ENCODE measurements at places on chromosomes 4 and X.
A peak's percentile ranks its signal among the peaks of the same experiment; 100 is the strongest.

DNA sequence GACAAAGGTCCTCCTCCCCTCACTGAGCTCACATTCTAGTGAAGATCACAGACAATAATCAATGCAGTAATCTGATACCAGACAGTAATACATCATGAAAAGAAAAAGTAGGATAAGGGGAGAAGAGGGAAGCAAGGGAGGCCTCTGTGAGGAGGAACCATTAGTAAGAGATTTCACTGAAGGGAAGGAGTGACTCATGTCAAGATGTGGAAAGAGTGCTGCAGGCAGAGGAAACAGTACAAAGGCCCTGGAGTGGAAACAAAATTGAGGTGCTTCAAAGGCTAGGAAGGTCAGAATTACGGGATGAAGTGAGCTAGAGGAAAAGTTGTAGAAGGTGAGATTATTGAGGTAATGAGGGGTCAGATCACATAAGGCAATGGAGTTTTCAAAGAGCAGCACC is 38.1 kb downstream of the LAMTOR3 start:
- no peak for DNase-seq

- DNase-seq, result no peak
These were observed 33.2 kb downstream of the HMX1 start for GRCh38 chr4:8838296-8838960.

- DNase-seq, result no peak
These were observed 85.1 kb upstream of the HPRT1 start for GRCh38 chrX:134374910-134375309.

GRCh38 chr4:40056716-40057585 is at the start of gene N4BP2:
N4BP2 (plus strand) TSS chr4:40056850; CDS start chr4:40097341, 40,491 bp downstream.
- DNase-seq, result peak; percentile 80

- no peak for DNase-seq
These were observed 442.3 kb downstream of the AFF2 start for GRCh38 chrX:148942754-148943153.

DNA sequence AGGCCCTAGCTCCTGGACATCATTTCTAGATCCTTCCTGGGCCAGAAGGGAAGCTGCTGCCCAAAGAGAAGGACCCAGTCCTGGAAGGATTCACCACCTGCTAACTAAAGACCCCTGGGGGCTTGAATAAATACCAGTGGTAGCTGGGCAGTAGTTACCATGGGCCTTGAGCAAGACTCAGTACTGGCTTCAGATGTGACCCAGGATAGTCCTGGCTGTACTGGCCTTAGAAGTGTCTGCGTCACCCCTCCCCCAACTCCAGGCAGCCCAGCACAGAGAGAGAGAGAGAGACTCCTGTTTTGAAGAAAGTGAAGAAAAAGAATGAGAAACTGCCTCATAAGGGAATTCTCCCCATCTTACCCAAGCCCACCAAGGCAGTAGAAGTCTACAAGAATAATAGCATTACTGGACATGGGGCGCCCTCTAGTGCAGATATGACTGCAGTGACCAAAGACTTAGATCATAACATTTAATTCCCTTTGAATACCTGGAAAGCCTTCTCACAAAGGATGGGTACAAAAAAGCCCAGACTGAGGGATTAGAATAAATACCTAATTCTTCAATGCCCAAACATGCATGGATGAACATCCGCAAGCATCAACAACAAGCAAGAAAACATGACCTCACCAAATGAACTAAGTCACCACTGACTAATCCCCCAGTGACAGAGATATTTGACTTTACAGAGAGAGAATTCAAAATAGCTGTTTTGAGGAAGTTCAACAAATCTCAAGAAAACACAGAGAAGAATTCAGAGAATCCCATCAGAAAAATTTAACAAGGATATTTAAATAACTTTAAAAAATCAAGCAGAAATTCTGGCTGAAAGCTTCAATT is 171.8 kb downstream of the HNRNPD start:
- DNase-seq, result no peak

DNA sequence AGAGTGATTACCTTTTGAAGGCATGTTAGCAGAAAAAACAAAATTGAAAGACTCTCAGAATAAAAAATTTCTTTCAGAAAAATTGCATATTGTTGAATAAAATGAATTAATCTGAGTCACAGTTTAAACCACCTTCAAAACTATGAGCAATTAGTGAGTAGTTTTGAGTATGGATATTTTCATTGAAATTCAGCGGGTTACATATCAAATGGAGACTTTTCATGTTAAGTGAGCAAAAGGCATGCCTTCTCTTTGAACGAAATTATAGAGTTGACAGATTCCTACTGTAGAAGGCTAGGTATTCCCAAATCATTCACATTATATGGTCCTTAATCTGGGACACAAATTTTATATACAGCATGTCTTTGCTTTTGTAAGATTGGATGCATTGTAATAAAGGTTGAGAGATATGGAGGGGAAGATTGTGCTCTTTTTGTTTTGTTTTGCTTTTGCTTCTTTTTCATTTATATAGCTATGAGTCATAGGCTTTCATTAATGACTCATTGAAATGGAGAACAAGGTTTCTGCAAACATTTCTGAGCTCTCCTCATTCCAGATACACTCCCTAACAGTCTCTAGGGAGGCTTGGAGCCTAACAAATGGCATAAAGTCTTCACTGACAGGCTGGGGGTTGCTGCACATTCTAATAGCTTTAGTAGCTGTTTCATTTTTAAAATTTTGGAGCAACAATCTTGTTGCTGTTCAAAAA is 21.6 kb downstream of the PCDH18 start:
- DNase-seq, result no peak

- DNase-seq, result no peak
These were observed 42.9 kb upstream of the DDX60 start for GRCh38 chr4:168361365-168362024.

- no peak for DNase-seq
These were observed 39.6 kb upstream of the CPLX1 start for GRCh38 chr4:865572-865971.

GRCh38 chr4:109065006-109065405 is 237.5 kb downstream of the COL25A1 start:
- DNase-seq, result no peak

DNA sequence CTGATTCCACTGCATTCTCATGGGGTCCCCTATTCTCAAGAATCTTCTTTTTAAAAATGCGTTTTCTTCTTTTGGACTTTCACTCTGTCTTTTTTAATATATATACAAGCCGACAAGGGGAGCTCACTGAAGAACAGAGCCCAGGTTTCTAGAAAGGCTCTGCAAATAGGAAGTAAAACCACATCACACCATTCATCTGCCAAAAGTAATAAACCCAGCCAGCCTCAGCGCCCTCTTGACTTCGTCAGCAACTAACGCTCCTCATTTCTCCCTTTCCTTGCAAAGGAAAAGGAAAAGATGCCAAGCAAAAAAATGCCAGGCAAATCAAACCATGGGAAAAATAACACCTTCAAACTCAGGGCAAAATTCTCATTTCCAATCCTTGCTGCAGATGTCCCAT is 136.4 kb downstream of the HHIP start:
- no peak for DNase-seq

GRCh38 chrX:121208563-121208962 is 161.2 kb downstream of the GLUD2 start:
- no peak for DNase-seq

- no peak for DNase-seq
These were observed 1303.0 kb upstream of the AGA start for GRCh38 chr4:178745203-178745602.

- DNase-seq, result no peak
These were observed 262.2 kb upstream of the TTC29 start for GRCh38 chr4:147207911-147208310.

- no peak for DNase-seq
These were observed 121.2 kb downstream of the TBCK start for GRCh38 chr4:106194801-106195200.

GRCh38 chr4:116866106-116866505 is 219.3 kb downstream of the TRAM1L1 start:
- DNase-seq, result no peak

DNA sequence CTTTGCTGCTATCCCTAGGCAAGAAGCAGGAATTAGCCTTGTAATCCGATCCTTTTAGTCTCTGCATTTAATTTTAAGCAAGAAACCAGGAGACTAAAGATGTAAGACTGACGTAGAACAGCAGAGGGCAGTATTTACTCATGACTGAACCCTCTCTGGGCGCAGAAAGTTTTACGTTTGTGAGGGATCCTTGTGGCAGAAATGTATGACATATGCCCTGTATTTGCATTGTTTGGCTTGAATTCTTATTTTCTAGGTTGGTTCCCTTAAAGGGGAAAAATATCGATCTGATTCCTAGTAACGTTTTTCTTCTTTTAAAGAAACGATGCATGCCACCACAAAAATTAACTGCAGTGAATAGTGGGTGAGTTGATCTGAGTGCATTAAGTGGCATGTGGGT is 1.3 kb upstream of the FAT4 start:
- no peak for DNase-seq

GRCh38 chr4:51853027-51853682 is 10.2 kb downstream of the DCUN1D4 start:
- DNase-seq, result no peak

DNA sequence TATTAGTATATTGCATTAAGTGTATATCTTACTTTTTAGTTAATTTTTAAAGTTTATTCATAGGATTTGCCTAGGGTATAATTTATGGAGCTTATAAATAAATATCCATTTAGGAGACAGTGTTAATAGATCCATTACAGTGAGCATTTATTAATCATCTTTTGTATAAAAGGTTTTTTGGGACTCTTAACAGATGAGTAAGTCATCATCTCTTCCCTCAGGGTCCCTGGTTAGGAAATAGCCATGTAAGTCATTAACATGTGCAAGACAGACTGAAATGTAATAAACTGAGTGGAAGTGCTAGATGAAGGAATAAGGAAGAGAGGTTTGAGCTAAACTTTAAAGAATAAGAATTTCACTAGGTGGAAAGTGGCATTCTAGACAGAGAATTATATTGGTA is 69.2 kb downstream of the PAQR3 start:
- no peak for DNase-seq

DNA sequence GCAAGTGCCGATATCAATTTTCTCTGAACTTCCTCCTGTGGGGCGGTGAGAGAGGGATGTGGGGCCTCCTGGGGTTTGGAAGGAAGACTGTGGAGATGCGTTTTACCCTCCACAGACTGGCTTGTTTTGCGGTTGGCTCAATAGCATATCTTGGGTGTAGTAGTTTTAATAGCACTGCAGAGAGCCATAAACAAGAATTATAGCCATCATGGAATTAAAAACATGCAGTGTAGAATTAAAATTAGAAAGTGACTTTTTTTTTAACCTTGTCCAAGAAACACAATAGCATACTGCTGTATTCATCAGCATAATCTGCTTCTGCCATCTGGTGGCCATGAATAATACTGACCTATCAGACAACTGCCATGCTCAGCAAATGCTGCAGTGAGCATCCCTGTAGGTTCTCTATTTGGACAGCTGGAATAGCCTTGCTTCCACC is 47.3 kb upstream of the SCML1 start:
- DNase-seq, result no peak

DNA sequence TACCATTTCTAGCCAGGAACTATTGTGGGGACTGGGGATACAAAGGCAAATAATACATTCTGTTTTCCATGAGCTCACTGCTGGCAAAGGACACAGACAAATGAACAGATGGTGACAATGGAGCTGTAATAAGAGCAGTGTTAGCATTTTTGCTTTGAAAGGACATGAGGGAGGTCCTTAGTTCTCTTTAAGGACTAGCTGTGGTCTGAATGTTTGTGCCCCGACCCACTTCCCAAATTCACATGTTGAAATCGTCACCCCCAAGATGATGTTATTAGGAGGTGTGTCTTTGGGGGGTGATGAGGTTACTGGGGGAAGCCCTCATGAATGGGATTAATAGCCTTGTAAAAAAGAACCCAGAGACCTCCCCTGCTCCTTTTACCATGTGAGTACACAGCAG is 30.3 kb downstream of the CCNG2 start:
- no peak for DNase-seq

- no peak for DNase-seq
These were observed 371.7 kb downstream of the BCOR start for GRCh38 chrX:39725928-39726619.

GRCh38 chr4:147354237-147354636 is 126.7 kb upstream of the EDNRA start:
- DNase-seq, result no peak

- no peak for DNase-seq
These were observed 1.2 kb downstream of the UGDH start for GRCh38 chr4:39525822-39526690.

- DNase-seq, result no peak
These were observed 138.2 kb downstream of the CAMK2D start for GRCh38 chr4:113623274-113623894.

DNA sequence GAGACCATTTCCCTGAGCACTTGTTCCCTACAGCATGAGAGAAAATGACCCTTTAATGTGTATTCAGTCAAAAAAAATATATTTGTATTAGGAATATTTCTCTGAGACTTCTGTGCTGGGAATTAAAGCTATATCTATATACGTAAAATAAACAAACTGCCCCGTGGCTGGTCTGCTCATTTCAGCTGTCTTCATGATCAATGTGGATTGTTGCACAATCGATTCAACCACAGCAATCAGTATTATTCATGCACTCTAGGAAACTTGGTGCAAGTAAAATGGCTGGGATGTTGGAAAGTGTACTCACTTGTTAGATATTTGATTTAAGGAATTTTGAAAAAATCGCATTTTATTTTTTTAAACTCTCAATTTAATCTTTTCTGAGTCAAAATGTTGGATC is 307.9 kb upstream of the ZFP42 start:
- no peak for DNase-seq

DNA sequence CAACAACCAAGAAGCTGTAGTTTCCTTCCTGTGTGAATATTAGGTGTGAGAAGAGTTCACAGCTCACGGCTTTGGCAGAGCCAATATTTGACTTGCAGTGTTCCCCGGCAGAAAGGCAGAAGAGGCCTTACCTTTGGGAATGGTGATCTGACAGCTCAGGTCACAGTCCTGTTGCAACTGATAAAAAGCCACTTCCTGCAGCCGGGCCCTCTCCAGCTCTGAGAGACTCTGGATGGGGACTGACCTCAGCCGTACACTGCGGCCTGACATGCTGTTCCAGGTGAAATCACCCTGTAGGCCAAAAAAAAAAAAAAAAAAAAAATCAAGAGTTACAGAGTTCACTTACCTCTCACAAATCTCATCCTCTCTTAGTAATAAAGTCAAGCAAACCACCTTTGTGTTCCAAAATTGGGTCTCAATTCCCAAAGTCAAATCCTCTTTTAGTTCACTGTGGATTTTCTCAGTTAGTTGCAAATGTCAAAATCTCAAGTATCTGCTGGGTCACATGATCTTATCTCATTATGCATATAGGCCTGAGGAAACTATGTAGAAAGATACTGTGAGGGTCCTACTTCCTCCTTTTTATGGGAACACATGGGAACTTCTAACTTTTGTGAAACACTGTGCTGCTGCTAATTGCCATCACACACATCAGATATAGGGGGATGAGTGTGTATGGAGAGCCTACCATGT is 38.6 kb upstream of the AMELX start:
- no peak for DNase-seq

DNA sequence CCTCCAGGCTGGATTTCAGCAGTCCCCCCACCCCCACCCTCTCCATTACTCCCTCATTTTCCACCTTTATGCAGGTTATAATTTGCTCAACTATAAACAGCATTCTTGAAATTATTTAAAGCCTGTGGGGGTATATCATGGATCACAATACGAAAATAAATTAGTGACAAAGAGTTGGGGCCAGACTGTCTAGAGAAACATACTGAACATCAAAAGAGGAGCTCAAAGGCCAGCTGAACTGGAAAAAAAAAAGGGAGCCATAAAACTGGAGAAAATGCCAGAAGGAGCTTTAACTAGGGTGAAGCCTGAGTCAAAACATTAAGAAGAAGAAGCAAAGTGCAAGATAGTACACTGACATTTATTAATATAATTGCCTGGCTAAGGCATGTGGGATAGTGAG is 137.8 kb downstream of the ANTXR2 start:
- DNase-seq, result no peak

GRCh38 chr4:36785973-36786372 is 458.6 kb upstream of the NWD2 start:
- no peak for DNase-seq

All from RWPE2 (cell line).